ENCODE measurements at places on chromosomes 11 and 22. TPM values are rescaled to one million over a fixed set of nuclear protein-coding genes. Genes with fewer than 3 reads are reported as not detected.

TOLLIP gene
- total RNA-seq = 53.4 TPM

XKR3 gene
- not detected for total RNA-seq

TRIM48 gene
- not detected for total RNA-seq

KRTAP5-10 gene
- total RNA-seq = not detected

SHANK3 gene
- total RNA-seq = 2.1 TPM

CCDC73 gene
- total RNA-seq = 0.07 TPM

GVQW3 gene
- 6.7 TPM for total RNA-seq

CSTPP1 gene
- 24.3 TPM for total RNA-seq

GGT1 gene
- 63.8 TPM for total RNA-seq

LGR4 gene
- 51.4 TPM for total RNA-seq

VSIG10L2 gene
- not detected for total RNA-seq

MIAT gene
- 0.64 TPM for total RNA-seq

KRTAP5-2 gene
- not detected for total RNA-seq

CD6 gene
- total RNA-seq = 0.34 TPM

ANKK1 gene
- total RNA-seq = 0.90 TPM

OR6A2 gene
- 0.09 TPM for total RNA-seq

PATE2 gene
- not detected for total RNA-seq

NOX4 gene
- total RNA-seq = not detected

OR51I1 gene
- total RNA-seq = not detected

CCDC116 gene
- not detected for total RNA-seq

SMC1B gene
- not detected for total RNA-seq

MYO7A gene
- total RNA-seq = 3.7 TPM

OR51A2 gene
- not detected for total RNA-seq

All from Calu3 (cell line).